Hepatocyte (in vitro differentiated cells): ENCODE measurements at places on chromosomes 1 and 21. TPM values are rescaled to one million over a fixed set of nuclear protein-coding genes. Genes with fewer than 3 reads are reported as not detected.

IVL gene
- not detected in 2 replicates for polyA plus RNA-seq

CNR2 gene
- not detected in 2 replicates for polyA plus RNA-seq

TDRD5 gene
- not detected in 2 replicates for polyA plus RNA-seq

STYXL2 gene
- 0.40 and 0.58 TPM in 2 replicates for polyA plus RNA-seq

FAM43B gene
- 0.81 and 1.3 TPM in 2 replicates for polyA plus RNA-seq

AJAP1 gene
- polyA plus RNA-seq = 0.39 and 0.64 TPM in 2 replicates

FCRLB gene
- 0.60 and 1.5 TPM in 2 replicates for polyA plus RNA-seq

PCP4L1 gene
- polyA plus RNA-seq = 1.4 and 1.7 TPM in 2 replicates

KIAA0040 gene
- 4.5 and 7.1 TPM in 2 replicates for polyA plus RNA-seq

ACTN2 gene
- polyA plus RNA-seq = 0.57 and 1.7 TPM in 2 replicates

BSND gene
- polyA plus RNA-seq = 0.18 and 0.21 TPM in 2 replicates

LCE1E gene
- polyA plus RNA-seq = not detected in 2 replicates

KRTAP19-1 gene
- not detected in 2 replicates for polyA plus RNA-seq

C1orf185 gene
- not detected in 2 replicates for polyA plus RNA-seq
